Stimulated activated CD4-positive, alpha-beta T cell treated with anti-CD3 and anti-CD28 coated beads, Interleukin-2, amount 100 ng/mL, for 4 hours (primary cell): ENCODE measurements at places on chromosomes 2 and 18.

DNA sequence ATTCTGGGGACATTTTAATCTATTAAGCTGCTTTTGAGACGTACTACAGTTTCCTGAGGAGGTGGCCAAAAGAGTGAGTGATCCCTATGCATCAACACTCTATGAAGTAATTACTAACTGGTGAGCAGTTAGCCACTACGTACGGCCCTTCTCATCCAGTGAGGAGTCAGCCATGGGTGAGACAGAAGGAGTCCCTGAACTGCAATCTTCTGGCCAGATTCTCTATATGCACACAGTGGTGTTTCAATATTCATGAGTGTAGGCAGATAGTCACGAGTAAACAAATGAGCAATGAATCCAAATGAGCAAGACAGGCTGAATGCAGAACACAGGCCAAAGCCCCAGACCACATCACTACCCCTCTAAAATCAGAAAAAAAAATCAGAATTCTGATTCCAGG, 29.8 kb upstream of the TMEM214 start:
- no peak for DNase-seq

- DNase-seq: no peak
Observed at GRCh38 chr2:77768508-77768907, 246.3 kb upstream of the LRRTM4 start.

GRCh38 chr18:23920054-23920453, 94.5 kb upstream of the TTC39C start:
- DNase-seq: no peak

GRCh38 chr2:54380670-54381069, 75.5 kb upstream of the SPTBN1 start:
- no peak for DNase-seq

DNA sequence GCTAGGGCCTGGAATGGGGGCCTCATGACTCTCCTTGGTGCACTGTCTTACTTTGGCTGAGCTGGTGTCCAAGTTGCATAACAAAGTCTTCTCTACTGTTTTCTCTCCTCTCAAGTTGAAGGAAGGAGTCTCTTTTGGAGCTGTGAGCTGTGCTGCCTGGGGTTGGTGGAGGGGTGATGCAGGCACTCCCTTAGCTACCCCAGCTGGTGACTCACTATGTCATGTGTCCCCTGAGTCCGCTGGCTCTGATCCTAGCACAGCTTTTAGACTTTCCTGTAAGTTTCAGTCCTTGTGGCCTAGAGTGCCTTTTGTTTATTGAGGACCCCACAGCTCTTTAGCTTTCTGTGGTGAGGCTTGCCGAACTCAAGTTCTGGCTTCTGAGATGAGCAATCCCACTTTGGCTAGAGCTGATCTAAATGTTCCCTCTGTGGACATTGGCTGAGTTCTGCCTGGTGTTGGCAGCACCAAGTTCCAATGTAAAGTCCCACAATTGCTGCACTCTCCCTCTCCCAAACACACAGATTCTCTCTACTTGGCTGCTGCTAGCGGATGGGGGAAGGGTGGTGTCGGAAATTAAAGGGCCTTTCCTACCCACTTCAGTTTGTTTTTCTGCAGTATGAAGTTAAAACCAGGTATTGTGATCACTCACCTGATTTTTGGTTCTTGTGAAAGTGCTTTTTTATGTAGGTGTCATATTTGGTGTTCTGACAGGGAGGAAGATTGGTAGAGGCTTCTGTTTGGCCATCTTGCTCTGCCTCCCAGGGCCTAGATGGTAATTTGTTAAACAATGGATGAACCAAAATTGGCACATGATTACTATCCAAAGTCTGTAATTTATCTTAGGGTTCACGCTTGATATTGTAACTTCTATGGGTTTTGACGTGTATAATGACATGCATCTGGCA, 83.2 kb downstream of the COMMD1 start:
- no peak for DNase-seq

- no peak for DNase-seq
Observed at GRCh38 chr18:9494778-9495331, 19.5 kb downstream of the RALBP1 start.

GRCh38 chr18:11826836-11827235, 24.4 kb upstream of the CHMP1B start:
- DNase-seq: no peak

GRCh38 chr2:226984750-226985582, 149.1 kb downstream of the RHBDD1 start:
- no peak for DNase-seq

DNA sequence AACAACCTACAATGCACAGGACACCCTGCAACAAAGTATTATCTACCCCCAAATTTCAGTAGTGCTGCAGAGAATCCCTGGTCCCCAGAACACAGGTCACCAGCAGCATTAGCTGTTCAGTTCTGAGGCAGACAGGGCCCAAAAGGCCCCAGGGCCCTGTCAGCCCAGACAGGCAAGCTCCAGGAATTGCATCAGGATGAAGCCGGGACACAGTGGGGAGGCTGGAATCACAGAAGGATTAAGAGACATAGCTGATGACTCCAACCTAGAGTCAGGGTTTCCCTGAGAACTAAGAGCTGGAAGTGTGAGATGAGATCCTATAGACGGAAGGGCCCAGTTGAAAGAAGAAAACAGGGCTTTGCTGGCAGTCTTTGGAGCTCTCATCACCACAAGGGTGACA, 148.1 kb downstream of the GALNT14 start:
- DNase-seq: no peak

DNA sequence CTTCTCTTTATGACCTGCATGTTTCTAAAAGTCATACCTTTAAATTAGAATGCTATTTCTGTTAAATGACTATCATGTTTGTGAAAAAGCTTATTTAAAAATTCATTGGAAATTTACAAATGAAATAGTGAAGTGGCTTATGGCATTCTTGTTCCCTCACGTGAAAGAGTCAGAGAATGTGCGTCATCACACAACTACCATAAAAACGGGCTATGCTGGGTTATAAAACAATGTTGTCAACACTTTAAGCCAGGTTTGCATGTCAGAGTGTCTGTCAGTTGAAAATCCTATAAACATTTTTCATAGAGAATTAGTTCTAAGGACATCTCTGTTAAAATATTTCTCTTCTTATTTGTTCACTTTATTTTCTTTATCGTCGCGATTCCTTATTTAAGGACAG, 42.5 kb upstream of the STK39 start:
- DNase-seq: no peak

DNA sequence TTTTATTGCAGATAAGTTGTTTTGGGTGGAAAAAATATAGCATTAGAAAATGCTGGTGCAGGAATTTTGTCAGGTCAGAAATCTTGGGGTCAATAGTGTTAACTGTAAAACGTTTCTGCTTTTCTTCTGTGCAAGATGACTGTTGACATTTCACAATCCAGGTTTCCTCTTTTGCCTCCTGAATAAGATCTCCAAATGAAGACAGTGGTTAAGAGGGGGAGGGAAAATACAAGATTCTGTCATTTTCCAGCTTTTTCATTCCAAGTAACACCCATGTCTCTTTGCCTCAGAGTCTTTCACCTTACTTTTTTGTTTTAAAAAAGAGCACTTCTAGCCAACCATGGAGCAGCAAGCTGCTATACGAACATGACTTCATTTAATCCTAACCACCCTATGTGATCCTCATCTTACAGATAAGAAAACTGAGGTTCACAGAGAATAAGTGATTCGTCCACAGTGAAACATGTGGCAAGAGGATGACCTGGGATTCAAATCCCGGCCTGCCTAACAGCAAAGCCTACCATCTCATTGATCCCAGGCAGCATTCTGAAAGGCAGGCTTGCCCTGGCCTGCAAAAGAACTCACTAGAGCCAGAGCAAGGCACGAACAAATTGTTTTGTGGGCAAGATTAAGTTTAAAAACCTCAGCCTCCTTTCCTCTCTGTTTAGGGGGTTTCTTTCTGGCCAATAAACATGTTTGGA, 3.0 kb downstream of the PLEK start:
- no peak for DNase-seq

GRCh38 chr2:42969231-42970150, 177.1 kb upstream of the HAAO start:
- no peak for DNase-seq

DNA sequence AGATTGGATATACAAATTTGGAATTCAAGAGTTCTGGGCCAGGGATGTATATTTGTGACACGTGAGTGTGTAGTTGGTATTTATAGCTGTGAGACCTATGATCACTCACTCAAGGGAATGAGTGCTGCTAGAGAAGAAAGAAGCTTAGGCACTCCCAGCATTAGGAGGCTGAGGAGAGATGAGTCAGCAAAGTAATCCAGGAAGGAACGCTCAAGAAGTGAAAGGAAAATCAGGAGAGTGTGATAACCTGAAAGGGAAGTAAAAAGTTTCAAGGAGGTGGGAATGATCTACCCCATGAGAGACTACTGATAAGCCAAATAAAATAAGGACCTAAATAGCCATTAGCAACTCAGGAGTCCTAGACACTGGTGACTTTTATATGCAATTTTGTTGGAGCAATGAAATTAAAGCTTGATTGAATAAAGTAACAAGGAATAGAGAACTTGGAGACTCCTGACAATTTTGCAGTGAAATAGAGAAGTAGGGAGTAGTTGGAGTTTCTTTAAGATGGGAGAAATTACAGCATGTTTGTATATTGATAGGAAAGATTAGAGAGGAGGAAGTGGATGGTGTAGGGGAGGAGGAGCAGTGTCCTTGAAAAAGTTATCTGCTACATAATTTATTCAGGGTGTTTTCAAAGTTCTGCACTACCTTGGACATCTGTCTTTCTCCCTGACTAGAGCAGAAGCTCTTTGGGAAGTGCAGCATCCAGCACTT, 89.9 kb downstream of the UBE2E3 start:
- no peak for DNase-seq

DNA sequence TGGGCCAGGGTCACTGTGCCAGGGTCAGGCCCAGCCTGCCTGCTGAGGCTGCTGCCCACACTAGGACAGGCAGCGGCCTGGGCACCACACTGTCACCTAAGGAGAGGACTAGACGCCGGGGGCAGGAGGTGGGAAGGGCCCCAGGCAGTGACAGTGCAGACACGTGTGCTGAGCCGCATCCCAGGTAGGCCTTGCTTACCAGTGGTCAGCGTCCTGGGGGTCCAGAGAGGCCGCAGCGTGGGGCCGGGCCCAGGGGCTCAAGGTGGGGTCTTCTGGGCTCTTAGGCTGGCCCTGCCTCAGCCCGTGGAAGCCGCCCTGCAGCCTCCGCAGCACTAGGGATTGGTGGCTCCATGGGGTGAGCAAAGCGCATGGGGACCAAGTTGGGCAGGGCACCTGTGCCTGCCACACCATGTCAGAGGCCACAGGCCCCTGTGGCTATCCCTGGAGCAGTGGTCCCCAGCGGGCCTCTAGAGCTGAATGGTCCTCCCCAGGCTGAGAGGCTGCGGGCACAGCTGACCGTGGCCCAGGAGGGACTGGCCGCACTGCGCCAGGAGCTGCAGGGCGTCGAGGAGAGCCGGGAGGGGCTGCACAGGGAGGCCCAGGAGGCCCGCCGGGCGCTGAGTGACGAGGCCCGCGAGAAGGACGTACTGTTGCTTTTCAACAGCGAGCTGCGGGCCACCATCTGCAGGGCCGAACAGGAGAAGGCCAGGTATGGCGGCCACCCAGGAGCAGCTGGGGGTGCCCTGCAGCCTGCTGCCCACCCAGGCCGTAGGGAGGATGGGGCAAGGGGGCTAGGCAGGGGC, 35.2 kb upstream of the SNED1 start:
- no peak for DNase-seq
